Thoracic aorta (tissue), 2 donors: ENCODE measurements at places on chromosomes 6 and 20.

DNA sequence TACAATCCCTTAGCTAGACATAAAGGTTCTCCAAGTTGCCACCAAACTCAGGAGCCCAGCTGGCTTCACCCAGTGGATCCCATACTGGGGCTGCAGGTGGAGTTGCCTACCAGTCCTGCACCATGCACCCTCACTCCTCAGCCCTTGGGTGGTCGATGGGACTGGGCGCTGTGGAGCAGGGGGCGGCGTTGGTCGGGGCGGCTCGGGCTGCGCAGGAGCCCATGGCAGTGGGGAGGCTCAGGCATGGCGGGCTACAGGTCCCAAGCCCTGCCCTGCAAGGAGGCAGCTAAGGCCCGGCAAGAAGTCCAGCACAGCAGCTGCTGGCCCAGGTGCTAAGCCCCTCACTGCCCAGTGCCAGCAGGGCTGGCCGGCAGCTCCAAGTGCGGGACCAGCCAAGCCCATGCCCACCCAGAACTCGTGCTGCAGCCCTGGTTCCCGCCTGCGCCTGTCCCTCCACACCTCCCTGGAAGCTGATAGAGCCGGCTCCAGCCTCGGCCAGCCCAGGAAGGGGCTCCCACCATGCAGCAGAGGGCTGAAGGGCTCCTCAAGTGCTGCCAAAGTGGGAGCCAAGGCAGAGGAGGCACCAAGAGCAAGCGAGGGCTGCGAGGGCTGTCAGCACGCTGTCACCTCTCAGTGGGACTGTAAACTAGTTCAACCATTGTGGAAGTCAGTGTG, 912.1 kb downstream of the PHF3 start:
- H3K27ac ChIP-seq = no peak overlapping the region
- no peaks in the 10 kb centered on the region for H3K4me1 ChIP-seq
- H3K27me3 ChIP-seq = no peaks in the 10 kb centered on the region
- H3K4me3 ChIP-seq = no peak overlapping the region

DNA sequence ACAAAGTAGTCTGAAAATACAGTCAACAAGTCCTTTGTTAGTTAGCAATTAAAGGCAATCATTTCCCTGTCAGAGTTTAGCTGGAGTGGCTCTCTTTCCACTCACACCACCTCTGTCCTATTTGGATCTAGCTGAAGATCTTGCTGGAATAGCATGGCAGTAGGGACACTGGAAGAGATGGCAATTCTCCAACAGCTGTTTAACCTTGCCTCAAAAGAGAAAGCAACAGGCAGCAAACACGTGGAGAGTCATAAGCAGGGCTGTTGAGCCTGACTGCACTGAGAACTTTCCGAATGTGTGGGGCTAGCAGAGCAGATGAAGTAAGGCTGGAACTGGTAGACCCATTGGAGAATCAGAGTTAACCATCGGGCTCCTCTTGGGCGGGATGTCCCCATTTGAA, 38.0 kb upstream of the PRSS35 start:
- no peaks in the 10 kb centered on the region for H3K27me3 ChIP-seq
- H3K36me3 ChIP-seq = no peaks in the 10 kb centered on the region
- H3K4me3 ChIP-seq = no peak overlapping the region

GRCh38 chr20:35618263-35619131, 2.9 kb downstream of the SPAG4 start:
- DNase-seq = no peak
- peak overlapping the region; percentile 84 for H3K27ac ChIP-seq
- peaks cover 32% of the 10 kb centered on the region for H3K4me1 ChIP-seq

GRCh38 chr20:57742507-57743181, 32.8 kb upstream of the PMEPA1 start:
- no peak overlapping the region for H3K27ac ChIP-seq
- DNase-seq = no peak
- no peak overlapping the region for H3K4me3 ChIP-seq

GRCh38 chr20:25327521-25328235, 63.0 kb downstream of the ABHD12 start:
- no peaks in the 10 kb centered on the region for H3K27me3 ChIP-seq
- no peak overlapping the region for H3K4me3 ChIP-seq
- no peak overlapping the region for H3K27ac ChIP-seq
- peaks cover 19% of the 10 kb centered on the region for H3K4me1 ChIP-seq
- peaks cover 4% of the 10 kb centered on the region for H3K36me3 ChIP-seq

- no peak for DNase-seq
- no peaks in the 10 kb centered on the region for H3K36me3 ChIP-seq
- no peak overlapping the region for H3K4me3 ChIP-seq
- H3K27ac ChIP-seq = no peak overlapping the region
- H3K27me3 ChIP-seq = no peaks in the 10 kb centered on the region
Measured at GRCh38 chr6:33926451-33926850, 122.6 kb upstream of the MLN start.

DNA sequence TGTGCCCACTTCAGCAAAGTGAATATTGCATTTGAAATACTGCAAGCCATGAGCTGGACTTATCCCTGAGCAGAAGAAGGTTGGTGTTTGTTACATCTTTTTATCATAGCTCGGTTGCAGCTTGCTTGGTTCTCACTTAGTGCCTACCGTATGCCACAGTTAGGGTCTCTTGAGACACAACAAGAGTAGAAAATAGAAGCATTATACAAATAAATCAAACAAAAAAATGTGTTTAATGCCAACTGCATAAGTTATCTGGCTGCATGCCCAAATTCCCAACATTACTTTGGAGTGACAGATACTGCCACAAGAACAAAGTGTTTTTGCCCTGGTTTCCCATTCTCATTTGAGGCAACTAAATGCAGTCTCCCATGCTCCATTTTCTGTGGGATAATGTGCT, 53.9 kb upstream of the LAMP5 start:
- no peaks in the 10 kb centered on the region for H3K36me3 ChIP-seq
- H3K4me3 ChIP-seq = no peak overlapping the region
- peaks cover 2% of the 10 kb centered on the region for H3K4me1 ChIP-seq
- no peak overlapping the region for H3K27ac ChIP-seq
- H3K27me3 ChIP-seq = no peaks in the 10 kb centered on the region

GRCh38 chr6:160735523-160735922, 33.5 kb downstream of the PLG start:
- no peak overlapping the region for H3K4me3 ChIP-seq
- no peak overlapping the region for H3K27ac ChIP-seq
- H3K27me3 ChIP-seq = no peaks in the 10 kb centered on the region

DNA sequence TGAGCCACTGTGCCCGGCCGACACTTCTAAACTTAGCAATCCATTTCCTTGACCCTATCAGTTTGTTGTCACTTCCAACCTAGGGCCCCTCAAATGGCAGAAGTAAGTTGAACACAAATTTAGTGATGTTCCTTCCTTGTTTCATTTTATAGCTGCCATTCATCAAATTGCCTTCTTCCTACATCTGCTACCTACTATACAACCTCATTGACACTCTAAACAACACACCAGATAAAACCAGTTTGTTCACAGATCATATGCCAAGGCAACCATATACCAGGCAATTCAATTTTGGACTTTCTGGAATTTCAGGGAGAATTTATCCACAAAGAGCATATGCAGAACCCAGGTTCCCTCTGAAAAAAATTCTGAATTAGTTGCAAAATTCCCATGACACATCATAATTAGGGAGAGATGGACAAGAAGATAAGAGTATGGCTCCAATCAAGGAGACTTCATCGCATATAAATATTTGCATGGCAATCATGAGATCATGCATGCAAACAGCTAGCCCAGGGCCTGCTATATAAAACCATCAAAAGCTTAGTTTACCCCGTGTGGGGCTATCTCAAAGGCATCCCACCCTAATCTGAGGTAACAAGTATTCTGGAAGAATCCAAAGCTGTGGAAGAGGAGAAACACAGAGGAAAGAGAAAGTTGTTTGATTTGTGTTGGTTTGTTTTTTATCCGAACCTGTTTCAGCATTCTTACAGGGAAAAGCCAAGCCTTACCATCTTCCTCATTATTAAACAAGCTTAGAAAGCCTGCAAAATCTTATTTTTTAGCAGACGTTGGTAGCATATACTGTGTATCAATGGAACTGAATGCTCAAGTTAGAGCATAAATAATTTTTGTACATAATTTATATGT, 132.8 kb upstream of the TNFAIP3 start:
- H3K27ac ChIP-seq = no peak overlapping the region
- no peak overlapping the region for H3K4me3 ChIP-seq
- H3K27me3 ChIP-seq = no peaks in the 10 kb centered on the region
- no peak for DNase-seq
- peaks cover 4% of the 10 kb centered on the region for H3K4me1 ChIP-seq
- H3K36me3 ChIP-seq = no peaks in the 10 kb centered on the region

DNA sequence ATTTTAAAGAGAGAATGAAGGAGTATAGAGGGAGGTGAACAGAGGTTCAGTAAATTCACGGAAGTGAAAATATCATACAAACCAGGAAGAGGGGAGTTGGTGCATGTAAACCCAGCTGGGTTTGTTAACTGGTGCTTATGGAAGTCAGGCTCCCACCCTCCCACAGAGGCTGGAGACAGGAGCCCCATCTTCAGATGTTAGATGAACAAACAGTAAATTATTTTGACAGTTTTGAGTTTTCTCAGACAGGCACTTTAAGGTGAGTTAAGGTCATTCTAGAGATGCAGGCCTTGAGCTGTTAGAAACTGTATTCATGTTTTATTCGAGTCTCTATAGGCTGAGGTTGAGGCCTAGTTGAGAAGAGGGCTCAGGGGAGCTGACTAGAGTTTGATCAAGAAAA, 41.8 kb upstream of the FUCA2 start:
- no peak overlapping the region for H3K27ac ChIP-seq
- no peaks in the 10 kb centered on the region for H3K36me3 ChIP-seq
- H3K4me3 ChIP-seq = no peak overlapping the region
- H3K27me3 ChIP-seq = no peaks in the 10 kb centered on the region
- no peak for DNase-seq

DNA sequence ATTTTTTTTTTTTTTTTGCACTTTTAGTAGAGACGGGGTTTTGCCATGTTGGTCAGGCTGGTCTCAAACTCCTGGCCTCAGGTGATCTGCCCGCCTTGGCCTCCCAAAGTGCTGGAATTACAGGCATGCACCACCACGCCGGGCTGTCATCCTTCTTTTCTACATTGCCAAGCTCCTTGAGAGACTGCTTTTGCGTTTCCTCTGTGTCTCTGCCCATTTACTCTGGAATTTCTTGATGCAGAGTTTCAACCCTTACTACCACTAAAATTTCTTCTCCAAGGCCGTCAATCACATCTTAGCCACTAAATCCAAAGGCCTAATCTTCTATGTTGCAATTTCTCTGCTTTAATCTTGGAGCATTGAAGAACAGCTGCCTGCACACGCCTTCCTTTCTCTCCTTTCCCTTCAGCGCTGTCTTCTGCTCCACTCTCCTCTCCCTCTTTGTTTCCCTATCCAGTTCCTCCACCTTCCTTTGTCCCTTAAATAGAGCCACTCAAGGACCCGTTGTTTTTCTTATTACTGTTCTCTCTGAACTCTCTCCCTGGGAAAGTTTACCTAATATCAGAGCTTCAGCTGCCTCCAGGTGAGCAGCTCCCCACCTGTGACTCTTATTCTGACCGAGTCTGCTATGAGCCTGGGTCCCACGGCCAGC, 98.8 kb downstream of the SLC35B3 start:
- no peak overlapping the region for H3K4me3 ChIP-seq
- no peaks in the 10 kb centered on the region for H3K27me3 ChIP-seq
- H3K27ac ChIP-seq = no peak overlapping the region
- H3K36me3 ChIP-seq = no peaks in the 10 kb centered on the region
- no peaks in the 10 kb centered on the region for H3K4me1 ChIP-seq

DNA sequence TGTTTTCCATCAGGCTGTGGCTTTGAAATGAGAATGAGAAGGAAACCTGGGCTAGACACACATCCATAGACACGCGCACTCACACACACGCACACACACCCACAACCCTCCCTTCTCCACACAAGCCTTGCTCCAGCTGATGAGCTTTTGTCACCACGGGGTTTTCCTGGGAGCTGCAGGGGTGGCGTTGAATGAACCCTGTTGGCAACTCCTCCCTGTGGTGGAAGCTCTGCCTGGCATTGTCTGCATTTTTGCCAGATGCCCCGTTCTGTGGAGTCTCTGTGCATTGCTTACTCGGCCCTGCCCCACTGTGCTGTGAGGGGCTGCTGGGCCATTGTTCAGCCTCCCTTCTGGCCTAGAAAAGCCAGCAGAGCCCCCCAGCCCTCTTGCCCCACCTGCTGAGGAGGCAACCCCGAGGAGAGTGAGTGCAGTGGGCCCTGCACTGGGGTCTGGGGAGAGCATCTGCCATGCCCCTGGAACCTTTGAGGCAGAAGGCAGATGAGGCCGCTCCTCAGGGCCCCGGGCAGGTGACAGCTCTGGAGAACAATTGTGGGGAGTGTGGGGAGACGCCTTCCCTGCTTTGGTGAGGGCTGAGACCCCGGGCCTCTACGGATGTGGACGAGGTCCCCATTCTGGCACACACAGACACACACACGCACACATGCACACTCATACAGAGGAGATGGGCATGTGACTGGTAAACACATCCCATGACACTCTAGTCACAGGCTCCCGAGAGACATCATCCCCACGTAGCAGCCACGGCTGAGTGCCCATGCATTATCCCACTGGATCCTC, 9.9 kb downstream of the ADIG start:
- H3K27me3 ChIP-seq = no peaks in the 10 kb centered on the region
- H3K4me3 ChIP-seq = no peak overlapping the region
- H3K36me3 ChIP-seq = no peaks in the 10 kb centered on the region

- peak overlapping the region; percentile 49 for H3K4me3 ChIP-seq
- peak; percentile 17 for DNase-seq
- no peak overlapping the region for H3K27ac ChIP-seq
- H3K4me1 ChIP-seq = peaks cover 4% of the 10 kb centered on the region
- no peaks in the 10 kb centered on the region for H3K36me3 ChIP-seq
- H3K27me3 ChIP-seq = no peaks in the 10 kb centered on the region
Measured at GRCh38 chr20:58209652-58210397, 18.6 kb downstream of the ANKRD60 start.

GRCh38 chr6:157270308-157270707, 53.0 kb downstream of the TMEM242 start:
- DNase-seq = no peak
- H3K4me1 ChIP-seq = peaks cover 57% of the 10 kb centered on the region

- H3K36me3 ChIP-seq = no peaks in the 10 kb centered on the region
- peaks cover 25% of the 10 kb centered on the region for H3K4me1 ChIP-seq
- DNase-seq = no peak
- no peak overlapping the region for H3K4me3 ChIP-seq
- H3K27ac ChIP-seq = peak overlapping the region; percentile 79
Measured at GRCh38 chr6:81834141-81834681, 81.7 kb upstream of the TENT5A start.

- no peaks in the 10 kb centered on the region for H3K4me1 ChIP-seq
- DNase-seq = no peak
- no peak overlapping the region for H3K4me3 ChIP-seq
- H3K27me3 ChIP-seq = no peaks in the 10 kb centered on the region
- H3K27ac ChIP-seq = no peak overlapping the region
Measured at GRCh38 chr6:97176468-97176867, 106.5 kb downstream of the MMS22L start.

GRCh38 chr20:52731093-52731492, 241.1 kb upstream of the TSHZ2 start:
- H3K27me3 ChIP-seq = no peaks in the 10 kb centered on the region
- no peak overlapping the region for H3K27ac ChIP-seq
- no peak overlapping the region for H3K4me3 ChIP-seq
- DNase-seq = no peak

GRCh38 chr6:26445934-26446667, 5.8 kb downstream of the BTN3A3 start:
- no peaks in the 10 kb centered on the region for H3K36me3 ChIP-seq
- peaks cover 3% of the 10 kb centered on the region for H3K4me1 ChIP-seq
- H3K27ac ChIP-seq = no peak overlapping the region
- no peaks in the 10 kb centered on the region for H3K27me3 ChIP-seq

GRCh38 chr6:137389150-137389704, 105.0 kb downstream of the OLIG3 start:
- H3K36me3 ChIP-seq = no peaks in the 10 kb centered on the region
- no peak overlapping the region for H3K4me3 ChIP-seq
- no peak for DNase-seq
- no peak overlapping the region for H3K27ac ChIP-seq
- H3K27me3 ChIP-seq = no peaks in the 10 kb centered on the region
- no peaks in the 10 kb centered on the region for H3K4me1 ChIP-seq

GRCh38 chr20:13139459-13140150, 81.5 kb upstream of the ISM1 start:
- H3K27ac ChIP-seq = no peak overlapping the region
- H3K36me3 ChIP-seq = no peaks in the 10 kb centered on the region
- H3K4me1 ChIP-seq = no peaks in the 10 kb centered on the region
- no peaks in the 10 kb centered on the region for H3K27me3 ChIP-seq
